Osteocyte (in vitro differentiated cells): ENCODE measurements at places on chromosomes 5 and 9. TPM values are rescaled to one million over a fixed set of nuclear protein-coding genes. Genes with fewer than 3 reads are reported as not detected.

DNA sequence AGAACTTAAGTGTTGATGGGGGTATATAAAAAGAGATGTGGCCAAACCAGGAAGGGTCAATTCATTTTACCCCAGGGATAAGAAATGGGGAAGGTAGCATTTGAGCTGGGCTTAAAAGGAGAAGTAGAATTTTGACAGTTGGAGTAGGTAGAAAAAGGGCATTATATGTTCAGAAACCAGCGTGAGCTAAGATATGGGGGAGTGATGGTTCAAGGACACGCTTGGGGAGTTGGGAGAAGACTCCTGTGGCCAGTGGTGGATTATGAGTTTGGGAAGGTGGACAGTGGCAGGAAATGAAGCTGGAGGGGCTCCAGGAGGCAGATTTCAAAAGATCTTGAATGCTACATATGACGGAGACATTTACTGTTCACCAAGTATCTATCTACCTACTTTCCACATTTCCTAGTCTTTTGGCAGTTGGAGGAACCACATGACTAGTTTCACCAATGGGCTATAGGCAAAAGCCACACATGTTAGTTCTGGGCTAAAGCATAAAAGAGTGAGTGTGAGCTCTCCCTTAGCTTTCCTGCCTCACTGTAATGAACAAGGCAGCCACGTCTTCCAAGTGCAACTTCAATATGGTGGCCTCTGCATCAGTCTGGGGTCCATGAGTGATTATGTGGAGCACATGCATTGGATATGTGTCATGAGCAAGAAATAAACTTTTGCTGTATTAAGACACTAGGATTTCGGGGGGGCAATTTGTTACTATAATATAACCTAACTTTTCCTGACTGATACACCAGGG lies 15.7 kb upstream of the GSN start:
- H3K4me3 ChIP-seq, result no peak overlapping the region
- H3K4me1 ChIP-seq, result peaks cover 5% of the 10 kb centered on the region
- H3K27ac ChIP-seq, result no peak overlapping the region
- no peaks in the 10 kb centered on the region for H3K27me3 ChIP-seq

- peaks cover 2% of the 10 kb centered on the region for H3K36me3 ChIP-seq
- no peaks in the 10 kb centered on the region for H3K27me3 ChIP-seq
- H3K4me1 ChIP-seq, result peaks cover 70% of the 10 kb centered on the region
- no peak overlapping the region for H3K4me3 ChIP-seq
- DNase-seq, result no peak
Observed at GRCh38 chr9:121748727-121749423, 97.4 kb downstream of the DAB2IP start.

DNA sequence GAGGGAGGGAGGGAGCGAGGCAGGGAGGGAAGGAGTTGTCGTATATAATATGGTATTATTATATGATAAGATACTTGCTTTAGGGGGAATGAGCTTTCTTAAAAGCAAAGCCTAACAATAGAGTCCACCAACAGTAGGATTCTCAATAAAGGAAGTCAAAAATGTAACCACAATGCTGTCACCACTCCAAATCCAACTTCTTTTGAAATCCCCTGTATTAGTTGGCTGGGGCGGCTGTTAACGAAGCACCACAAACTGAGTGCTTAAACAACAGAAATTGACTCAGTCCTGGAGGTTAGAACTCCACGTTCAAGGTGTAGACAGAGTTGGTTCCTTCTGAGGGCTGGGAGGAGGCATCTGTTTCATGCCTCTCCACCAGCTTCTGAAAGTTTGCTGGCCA lies 23.1 kb downstream of the GAS1 start:
- no peak overlapping the region for H3K27ac ChIP-seq
- H3K27me3 ChIP-seq, result no peaks in the 10 kb centered on the region
- no peak overlapping the region for H3K4me3 ChIP-seq
- no peak for DNase-seq
- no peaks in the 10 kb centered on the region for H3K36me3 ChIP-seq

GRCh38 chr9:1722404-1722803 lies 292.7 kb upstream of the SMARCA2 start:
- no peak overlapping the region for H3K27ac ChIP-seq
- no peak for DNase-seq
- no peaks in the 10 kb centered on the region for H3K36me3 ChIP-seq

The TJP2 gene
- 42.7 and 47.9 TPM in 2 replicates for total RNA-seq
